ENCODE measurements at places on chromosomes 2 and 18. TPM values are rescaled to one million over a fixed set of nuclear protein-coding genes. Genes with fewer than 3 reads are reported as not detected.

DNA sequence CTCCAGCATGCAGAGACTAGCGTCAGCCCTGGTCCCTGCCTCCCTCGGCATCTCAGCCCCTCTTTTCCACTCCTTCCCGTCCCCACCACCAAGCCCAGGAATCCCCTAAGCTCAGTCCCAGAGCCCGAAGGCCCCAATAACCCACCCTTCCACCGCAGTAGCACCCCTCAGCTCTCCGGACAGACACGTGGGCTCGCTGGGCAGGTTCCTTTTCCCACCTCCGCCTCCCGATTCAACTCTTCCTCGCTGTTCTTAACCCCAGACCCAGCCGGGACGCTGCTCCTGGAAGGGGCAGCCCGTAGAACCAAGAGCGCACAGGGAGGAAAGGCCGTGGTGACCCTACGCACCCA lies 1.4 kb downstream of the IHH start:
- no peak for DNase-seq

GRCh38 chr2:225779829-225780228 lies 380.3 kb downstream of the NYAP2 start:
- DNase-seq: no peak

- no peak for DNase-seq
These were observed 31.4 kb downstream of the C18orf54 start for GRCh38 chr18:54389143-54389505.

- no peak for DNase-seq
These were observed 11.9 kb upstream of the RPL37A start for GRCh38 chr2:216486708-216487107.

DNA sequence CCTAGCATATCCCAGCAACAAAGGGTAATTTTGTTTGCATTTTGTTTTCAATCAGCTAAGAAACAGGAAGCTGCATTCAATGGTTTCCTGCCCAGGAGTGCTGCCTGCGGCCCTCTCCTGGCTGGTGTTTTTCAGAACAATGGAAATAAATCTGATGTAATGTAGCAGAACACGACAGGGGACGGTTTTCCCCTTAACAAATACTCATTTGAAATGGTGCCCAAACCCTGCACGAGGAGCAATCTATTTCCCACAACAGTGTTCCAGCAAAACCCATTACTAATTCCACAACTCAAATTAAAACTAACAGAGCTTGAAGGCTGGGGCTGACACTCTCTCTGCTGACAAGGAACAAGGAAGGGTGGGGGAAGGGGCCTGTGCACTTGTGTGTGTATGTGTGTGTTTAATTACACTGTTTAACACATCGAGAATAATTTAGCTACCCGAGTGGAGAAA lies 8.7 kb downstream of the CAPN13 start:
- DNase-seq: no peak

DNA sequence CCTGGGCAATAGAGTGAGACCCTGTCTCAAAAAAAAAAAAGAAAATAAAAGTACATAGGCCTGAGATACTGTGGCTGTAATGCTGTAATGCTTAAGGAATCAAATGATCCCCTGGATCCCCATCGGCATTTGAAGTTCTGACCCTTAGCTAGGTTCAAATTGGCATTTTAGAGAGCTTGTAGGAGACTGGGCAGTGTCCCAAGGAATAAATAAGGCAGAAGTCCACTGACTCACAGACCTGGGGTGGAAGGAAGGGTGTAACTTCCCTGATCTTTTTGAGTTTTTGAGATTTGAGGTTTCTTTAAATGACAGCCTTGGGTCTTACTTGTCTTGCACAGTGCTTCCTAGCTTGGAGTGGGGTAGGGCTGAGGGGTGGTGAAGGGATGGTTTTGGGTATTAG lies 553.7 kb downstream of the SLC4A3 start:
- no peak for DNase-seq

DNA sequence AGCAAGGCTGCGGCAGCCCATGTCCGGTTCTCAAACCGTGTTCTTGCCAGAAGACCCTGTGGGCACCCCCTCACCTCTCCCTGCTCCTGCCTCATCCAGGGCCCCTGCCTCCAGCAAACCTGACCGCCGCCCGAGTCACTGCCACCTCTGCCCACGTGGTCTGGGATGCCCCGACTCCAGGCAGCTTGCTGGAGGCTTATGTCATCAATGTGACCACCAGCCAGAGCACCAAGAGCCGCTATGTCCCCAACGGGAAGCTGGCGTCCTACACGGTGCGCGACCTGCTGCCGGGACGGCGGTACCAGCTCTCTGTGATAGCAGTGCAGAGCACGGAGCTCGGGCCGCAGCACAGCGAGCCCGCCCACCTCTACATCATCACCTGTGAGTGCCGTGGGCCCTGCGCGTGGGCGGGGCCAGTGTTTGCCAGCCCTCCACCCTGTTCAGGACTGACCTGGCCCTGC lies 32.2 kb downstream of the MTERF4 start:
- DNase-seq: peak; percentile 32

DNA sequence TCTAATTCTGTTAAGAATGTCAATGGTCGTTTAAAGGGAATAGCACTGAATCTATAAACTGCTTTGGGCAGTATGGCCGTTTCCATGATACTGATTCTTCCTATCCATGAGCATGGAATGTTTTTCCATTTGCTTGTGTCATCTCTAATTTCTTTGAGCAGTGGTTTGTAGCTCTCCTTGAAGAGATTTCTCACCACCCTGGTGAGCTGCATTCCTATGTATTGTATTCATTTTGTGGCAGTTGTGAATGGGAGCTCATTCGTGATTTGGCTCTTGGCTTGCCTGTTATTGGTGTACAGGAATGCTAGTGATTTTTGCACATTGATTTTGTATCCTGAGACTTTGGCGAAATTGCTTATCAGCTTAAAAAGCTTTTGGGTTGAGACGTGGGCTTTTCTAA lies 38.3 kb upstream of the WDR75 start:
- no peak for DNase-seq

DNA sequence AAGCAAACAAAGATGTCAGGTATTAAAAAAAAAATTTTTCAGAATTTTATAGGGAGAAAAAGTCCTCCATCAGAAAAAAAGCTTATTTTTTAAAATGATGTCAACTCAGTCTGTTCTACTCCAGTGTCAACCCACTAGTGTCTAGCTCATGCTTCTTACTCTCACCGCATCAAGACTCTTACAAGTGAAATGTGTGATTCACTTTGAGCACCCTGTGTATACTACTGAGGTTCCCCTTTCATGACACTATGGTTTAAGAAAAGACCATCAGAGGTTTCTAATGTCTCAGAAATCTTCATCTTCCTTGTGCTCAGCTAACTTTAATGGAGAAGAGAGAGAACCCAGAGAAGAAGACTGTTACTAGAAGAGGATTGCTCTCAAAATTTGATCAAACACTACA lies 43.4 kb downstream of the FEZ2 start:
- no peak for DNase-seq

- DNase-seq: no peak
These were observed 3.3 kb downstream of the KATNAL2 start for GRCh38 chr18:46920653-46921052.

DNA sequence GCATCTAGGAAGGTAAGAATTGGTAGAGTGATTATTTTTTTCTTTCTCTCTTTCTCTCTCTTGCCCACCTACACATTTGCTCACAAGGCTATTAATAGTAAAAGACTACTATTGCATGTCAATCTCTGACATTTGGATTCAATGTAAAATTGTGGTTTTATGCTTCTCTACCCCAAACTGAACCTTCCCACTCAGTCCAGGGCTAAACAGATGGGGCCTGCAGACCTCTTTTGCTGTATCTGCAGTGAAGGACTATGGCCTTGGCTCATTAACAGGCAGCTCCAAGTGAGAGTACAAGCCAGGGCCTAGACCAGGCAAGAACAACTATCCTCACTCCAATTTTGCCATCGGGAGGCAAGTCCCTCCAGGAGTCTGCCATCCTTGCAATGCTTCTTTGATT lies 68.3 kb upstream of the ARL4C start:
- DNase-seq: no peak

- peak; percentile 11 for DNase-seq
These were observed 162.6 kb downstream of the FMNL2 start for GRCh38 chr2:152497481-152498052.

- DNase-seq: no peak
These were observed 6.7 kb downstream of the GALNT3 start for GRCh38 chr2:165787334-165787733.

GRCh38 chr2:73939419-73939818 lies 12.7 kb downstream of the DGUOK start:
- DNase-seq: no peak

GRCh38 chr18:62914871-62915392 lies 199.6 kb downstream of the PHLPP1 start:
- DNase-seq: no peak

GRCh38 chr18:76414936-76415621 lies 80.0 kb downstream of the ZNF516 start:
- no peak for DNase-seq

- no peak for DNase-seq
These were observed 37.5 kb downstream of the KCNS3 start for GRCh38 chr2:17915811-17916518.

DNA sequence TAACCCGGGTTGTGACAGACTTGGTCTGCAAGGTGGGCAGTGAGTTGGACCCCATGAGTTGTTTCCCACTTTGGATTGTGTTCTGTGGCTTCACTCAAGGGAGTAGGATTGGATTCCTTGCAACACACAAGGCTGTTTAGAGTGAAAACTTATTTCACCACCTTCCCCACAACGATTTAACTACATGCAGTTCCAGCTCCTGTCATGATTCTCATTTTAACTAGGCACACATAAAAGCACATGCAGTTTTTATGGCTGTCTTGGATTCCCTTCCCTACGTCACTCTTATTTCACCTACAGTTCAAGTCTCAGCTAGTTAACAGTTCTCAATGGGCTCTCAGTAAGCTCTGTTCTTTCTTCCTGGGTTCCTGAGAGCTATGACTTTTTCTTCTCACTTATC lies 15.9 kb downstream of the EFEMP1 start:
- no peak for DNase-seq

GRCh38 chr18:46268671-46269070 lies 164.5 kb downstream of the HAUS1 start:
- DNase-seq: no peak

DNA sequence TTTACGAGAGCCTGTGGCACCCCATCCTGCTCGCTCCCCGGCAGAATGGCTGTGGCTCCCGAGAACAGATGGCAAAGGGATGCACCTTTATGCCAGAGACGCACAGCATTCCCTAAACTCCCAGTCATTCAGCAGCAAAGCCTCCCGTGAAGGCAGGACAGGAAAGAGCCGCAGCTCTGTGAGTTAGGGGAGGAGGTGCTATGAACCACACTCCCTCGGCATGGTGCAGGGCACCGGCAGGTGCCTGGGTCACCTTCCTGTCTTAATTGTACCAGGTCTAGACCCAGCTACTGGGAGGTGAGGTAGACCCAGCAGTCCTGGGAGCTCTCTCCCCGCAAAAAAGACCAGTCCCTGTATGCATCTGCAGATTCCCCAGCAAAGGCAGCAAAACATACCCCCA lies 149.8 kb downstream of the TWIST2 start:
- DNase-seq: no peak

GRCh38 chr2:14910654-14911053 lies 278.1 kb downstream of the LRATD1 start:
- DNase-seq: no peak

- no peak for DNase-seq
These were observed 339.8 kb downstream of the CDH19 start for GRCh38 chr18:66264130-66264529.

DNA sequence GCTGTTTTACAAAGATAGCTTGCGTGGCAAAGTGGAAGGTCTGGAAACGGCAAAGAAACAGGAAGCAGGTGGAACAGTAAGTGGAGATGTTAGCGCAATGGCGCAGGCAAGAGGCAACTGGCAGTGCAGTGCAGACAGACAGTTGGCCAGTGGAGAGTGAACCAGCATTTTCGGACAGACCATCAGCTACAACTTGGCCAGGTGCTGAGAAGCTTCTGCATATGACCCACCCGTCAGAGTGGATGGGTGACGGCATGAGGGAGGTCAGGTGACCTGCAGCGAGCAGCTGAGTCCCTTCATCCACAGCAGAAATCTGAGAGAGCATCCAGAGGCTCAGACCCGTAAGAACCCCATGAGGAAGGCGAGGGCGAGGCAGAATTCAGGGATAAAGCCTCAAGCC lies 33.8 kb downstream of the NPC1 start:
- DNase-seq: no peak

RAD51AP2 gene
- polyA plus RNA-seq: not detected

CMPK2 gene
- 4.5 TPM for polyA plus RNA-seq

SKOR2 gene
- polyA plus RNA-seq: not detected

NAT8 gene
- polyA plus RNA-seq: not detected

GAL3ST2 gene
- 0.38 TPM for polyA plus RNA-seq

IL37 gene
- polyA plus RNA-seq: not detected

UGT1A10 gene
- polyA plus RNA-seq: not detected

HS6ST1 gene
- 4.5 TPM for polyA plus RNA-seq

TTLL4 gene
- polyA plus RNA-seq: 24.5 TPM

ARHGEF4 gene
- not detected for polyA plus RNA-seq

RGPD4 gene
- not detected for polyA plus RNA-seq

CD8B gene
- not detected for polyA plus RNA-seq

SCYGR4 gene
- not detected for polyA plus RNA-seq

COQ10B gene
- polyA plus RNA-seq: 9.3 TPM

Data from K562 (cell line).